ENCODE measurements at places on chromosomes 2 and 18.

GRCh38 chr2:118169359-118170005 lies 81.2 kb downstream of the INSIG2 start:
- no peak for DNase-seq

DNA sequence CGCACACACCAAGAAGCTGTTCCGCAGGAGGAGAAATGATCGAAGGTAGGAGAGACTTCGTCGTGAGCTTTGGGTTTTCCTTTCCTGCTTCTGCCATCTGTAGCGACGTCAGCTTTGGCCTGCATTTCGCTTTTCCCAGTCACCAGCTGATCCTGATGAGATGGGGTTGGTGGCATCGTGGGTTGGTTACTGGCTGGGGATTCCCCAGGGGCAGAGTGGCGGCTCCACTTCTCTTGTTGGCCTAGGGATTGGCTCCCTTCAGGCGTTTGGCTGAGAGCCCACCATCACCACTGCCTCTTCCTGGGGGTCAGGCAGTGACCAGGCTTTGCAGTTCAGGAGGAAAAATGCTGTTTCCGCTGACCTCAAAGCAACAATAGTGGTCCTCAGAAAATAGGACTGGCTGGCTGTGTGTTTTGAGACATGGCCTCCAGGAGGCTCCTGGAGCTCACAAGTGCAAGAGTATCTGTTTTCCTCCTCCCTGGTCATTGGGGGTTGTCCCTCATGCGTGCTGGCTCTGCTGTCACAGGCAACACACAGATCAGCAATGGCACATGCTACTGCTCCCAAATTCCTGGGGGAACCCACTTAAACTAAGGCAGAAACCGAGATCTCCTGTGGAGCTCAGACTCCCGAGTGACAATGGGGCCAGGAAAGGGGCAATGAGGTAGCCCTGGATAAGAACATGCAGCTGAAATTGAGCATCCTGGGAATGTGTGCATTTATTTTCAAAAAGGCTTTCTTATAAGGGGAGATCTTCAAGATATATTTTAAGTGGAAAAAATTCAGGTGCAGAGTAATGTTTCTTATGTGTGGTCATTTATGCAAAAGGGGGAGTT lies 173.0 kb downstream of the CTIF start:
- DNase-seq: peak; percentile 52

- no peak for DNase-seq
These were observed 5.5 kb upstream of the ATRAID start for GRCh38 chr2:27206346-27206745.

DNA sequence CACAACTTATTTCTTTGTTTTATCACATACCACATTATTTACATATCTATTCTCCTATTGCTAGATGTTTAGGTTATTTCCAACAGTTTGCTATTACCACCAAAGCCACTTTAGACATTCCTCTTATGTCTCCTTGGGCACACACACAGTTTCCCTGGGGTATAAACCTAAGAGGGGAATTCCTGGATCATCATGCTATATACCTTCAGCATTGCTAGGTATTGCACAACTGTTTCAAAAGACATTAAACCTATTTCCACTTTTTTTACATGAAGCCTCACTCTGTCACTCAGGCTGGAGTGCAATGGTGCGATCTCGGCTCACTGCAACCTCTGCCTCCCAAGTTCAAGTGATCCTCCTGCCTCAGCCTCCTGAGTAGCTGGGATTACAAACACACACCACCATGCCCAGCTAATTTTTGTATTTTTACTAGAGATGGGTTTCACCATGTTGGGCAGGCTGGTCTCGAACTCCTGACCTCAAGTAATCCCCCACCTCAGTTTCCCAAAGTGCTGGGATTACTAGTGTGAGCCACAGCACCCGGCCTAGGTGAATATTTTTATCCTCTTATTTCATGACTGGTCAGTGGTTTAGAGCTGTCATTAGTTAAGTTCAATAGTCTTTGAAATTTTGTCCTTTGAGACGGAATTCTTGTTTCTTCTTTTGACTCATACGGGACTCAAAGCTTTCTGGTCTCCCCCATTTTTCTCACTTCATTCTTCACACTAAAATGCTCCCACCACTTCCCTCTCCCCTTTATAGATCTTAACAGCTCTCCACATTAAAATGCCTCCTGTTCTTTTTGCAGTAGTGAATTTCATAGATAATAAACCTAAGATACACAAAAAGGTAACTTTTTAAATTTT lies 30.3 kb downstream of the SULT1C4 start:
- no peak for DNase-seq

DNA sequence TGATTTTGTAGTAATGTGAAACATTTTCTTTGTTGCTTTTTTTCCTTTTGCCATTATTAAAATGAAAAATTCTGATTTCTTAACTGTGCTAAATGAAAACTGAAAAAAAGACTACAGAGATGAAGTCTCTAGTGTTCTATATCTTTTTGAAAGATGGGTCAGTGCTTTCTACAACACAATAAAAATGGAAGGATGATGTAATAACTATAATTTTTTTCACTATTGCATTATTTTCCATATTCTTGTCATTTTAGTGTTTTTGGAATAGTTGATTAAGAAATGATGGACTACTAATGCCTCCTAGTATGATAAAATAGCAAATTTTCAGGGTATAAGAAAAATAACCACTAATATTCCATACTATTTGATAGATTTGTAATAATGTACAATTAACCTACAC lies 7.2 kb downstream of the PSMD14 start:
- no peak for DNase-seq

DNA sequence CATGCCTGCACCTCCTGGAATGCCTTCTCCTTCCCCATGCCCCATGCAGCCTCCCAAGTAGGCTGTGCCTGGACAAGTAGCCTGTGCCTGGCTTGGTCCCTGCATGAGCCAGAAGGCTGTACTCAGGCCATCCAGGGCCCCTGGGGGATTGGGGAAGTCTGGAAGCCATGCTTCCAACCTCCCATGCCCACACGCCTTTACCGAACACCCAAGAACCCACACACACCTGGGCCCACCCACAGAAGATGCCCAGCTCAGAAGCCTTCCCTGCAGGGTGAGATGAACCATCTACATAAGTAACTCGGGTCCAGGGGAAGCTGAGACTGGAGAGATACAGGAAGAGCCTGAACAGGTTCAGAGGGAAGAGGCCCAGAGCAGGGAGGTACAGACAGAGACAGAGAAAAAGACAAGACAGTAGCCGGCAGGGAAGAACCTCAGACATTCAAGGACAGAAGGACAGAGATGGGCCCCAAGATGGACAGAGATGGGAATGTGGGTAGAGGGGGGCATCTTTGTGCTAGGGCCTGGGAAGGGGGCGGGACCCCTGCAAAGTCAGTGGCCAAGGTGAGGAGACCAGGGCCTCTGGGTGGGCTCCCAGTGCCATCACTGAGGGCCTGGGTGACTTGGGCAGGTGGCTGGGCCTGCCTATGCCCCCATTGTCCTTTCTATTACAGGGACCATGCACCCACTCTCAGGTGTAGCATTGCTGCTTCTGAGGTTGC lies 4.3 kb downstream of the BIN1 start:
- no peak for DNase-seq

GRCh38 chr2:222795450-222796357 lies 65.1 kb upstream of the ACSL3 start:
- DNase-seq: no peak

DNA sequence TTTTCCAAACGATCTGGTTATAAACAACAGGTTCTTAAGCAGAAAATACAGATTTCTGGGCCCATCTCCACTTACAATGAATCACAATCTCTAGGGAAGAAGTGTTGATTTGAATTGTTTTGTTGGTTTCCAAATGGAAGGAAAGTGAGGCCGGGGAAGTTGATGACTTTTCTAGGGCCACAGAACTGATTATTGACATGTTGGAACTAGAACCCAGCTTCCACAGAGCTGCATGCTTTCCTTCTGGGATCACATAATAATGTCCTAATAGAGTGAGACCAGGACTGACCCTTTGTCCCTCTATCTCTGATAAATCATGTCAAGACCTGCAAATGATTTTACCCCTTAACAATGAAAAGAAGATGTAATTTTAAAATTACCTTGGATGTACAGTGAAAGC lies 332.2 kb downstream of the OSR1 start:
- DNase-seq: peak; percentile 29

GRCh38 chr2:169362894-169363559 lies 693 bp upstream of the LRP2 start:
- DNase-seq: no peak

- no peak for DNase-seq
These were observed 115.4 kb downstream of the MRO start for GRCh38 chr18:50704357-50704940.

DNA sequence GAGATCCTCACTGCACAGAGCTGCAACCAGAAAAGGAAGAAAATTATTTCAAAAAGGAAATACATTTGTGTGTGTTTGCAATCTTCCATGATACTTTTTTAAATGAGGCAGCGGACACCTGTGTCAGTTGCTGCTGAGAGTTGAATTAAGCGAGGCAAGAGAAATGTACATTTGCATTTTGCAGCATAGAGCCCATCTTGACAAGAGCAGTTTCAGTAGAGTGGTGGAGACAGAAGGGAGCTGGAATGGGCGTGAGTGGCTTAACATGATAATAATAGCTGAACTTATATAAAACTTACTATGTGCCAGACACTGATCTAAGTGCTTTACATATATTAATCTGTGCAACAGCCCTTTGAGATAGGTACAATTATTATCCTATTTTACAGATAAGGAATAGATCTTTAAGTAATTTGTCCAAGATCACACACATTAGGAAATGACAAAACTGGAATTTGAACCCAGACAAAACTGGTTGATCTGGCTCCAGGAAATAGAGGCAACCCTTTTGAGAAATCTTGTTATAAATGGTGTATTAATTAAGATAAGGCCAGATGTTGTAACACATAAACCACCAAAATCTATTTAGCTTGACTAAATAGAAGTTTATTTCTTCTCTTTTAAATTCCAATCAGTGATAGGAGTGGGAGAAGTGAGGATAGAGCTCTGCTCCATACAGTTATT lies 68.7 kb downstream of the SDC1 start:
- DNase-seq: no peak

DNA sequence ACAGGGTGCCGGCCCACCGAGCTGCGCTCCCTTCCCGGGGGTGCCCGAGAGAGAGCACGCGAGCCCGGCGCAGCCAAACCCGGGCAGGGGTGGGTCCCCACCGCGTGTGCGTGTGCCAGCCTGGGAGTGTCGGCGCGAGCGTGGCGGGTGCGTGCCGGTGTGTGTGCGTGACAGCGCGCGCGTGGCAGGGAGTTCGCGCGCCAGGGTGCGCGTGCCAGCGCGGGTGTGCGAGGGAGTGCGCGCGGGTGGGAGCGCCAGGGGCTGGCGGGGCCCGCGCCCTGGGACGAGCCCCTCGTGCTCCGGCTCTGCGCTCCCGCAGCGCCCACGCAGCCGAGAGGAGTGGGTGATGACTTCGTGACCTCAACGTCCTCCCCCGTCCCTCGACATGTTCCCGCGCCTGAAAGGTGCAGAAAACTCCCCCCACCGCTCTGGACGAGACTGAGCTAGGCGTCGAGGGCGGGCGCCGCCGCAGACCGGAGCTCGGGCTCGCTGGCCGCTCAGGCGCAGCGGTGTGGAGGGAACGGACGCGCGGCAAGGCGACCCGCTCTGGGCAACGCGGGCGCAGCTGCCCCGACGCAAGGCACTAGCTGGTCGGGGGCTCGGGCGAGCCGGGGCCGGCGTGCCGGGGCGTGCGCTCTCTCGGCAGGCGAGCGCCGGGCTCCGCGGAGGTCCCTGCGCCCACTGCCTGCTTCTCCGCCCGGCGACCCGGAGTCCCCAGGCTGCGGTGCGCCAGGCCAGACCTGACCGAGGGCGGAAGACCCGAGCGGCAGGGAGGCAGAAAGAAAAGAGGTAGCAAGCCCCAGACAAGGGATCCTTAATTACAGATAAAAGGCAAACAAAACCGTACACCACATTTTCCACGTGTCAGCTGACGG lies 582.8 kb downstream of the ZEB2 start:
- peak; percentile 51 for DNase-seq

DNA sequence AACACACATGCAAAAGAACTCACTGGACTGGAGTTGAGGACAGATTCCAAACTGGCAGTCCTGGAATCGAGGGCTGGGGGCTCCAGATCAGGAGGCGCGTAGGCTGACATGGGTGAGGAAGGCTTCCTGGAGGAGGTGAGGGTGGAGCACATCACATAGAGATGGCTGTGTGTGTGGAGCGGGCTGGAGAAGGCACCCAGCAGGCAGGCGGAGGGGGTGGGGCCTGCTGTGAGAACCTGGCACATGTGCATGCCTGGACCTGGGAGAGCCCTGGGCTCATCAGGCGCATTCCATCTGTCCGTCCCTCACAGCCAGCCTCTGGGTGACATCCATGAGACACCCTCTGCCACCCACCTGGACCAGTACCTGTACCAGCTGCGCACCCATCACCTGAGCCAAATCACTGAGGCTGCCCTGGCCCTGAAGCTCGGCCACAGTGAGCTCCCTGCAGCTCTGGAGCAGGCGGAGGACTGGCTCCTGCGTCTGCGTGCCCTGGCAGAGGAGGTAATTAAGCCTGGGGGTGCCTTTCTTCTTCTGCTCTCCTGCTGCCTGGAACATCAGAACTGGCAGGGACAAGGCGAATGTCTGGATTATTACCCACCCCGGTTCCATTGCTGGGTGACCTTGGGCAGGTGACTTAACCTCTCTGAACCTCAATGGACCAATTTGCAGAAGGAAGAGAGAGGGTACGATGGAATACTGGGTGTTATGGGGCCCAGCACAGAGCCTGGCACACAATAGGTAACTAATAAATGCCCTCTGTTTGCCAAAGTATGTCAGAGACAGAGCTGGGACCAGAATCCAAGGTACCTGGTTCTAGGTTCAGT lies 108.3 kb downstream of the DYSF start:
- DNase-seq: no peak

DNA sequence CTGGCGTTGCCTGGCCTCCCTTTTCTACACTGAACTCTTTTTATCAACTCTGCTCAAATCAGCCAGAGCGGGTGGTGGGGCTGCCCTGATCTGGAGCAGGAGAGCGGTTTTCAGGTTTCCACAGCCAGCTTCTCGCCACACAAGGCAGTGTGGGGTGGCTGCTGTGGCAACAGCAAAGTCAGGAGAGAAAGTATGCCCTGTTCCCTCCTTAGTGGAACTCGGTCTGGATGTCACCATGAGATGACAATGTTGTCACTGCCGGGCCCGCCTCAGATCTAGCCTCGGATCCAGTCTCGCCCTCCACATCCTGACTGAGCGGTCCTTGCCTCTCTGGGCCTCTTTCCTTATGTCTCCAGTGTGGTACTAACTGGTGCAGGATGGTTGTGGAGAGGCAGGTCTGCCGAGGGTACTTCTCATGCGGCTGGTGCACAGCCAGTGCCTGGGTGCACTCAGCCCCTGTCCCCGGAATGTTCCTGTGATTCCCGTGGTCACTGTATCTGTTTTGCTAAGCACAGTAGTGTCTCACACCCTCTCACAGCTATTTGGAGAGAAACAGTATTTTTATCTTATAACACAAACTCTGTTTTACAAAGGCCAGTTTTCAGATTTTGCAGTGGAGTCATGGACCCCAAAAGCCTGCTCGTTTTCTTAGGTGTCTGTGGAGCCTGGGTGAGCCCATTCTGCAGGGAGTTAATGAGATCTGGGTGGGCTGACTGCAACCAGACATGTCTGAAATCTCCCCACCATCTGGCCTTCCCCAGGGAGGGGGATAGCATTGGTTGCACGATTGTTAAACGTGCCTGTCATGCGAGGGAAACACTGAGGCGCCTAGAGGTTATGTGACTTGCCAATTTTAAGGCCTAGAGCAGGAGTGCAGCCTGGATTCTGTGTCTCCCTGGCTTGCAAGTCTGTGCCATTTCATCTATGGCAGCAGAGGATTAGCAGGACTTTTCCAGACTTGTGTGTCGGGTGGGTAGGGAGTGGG lies 261.1 kb upstream of the AGAP1 start:
- DNase-seq: no peak

All from hindlimb muscle (tissue), 1 donor.